H1 (cell line): ENCODE measurements at places on chromosomes 7 and 10. TPM values are rescaled to one million over a fixed set of nuclear protein-coding genes. Genes with fewer than 3 reads are reported as not detected.
A peak's percentile ranks its signal among the peaks of the same experiment; 100 is the strongest.

- no peaks in the 10 kb centered on the region for H3K36me3 ChIP-seq
- no peaks in the 10 kb centered on the region for H3K27me3 ChIP-seq
- H3K4me1 ChIP-seq = peaks cover 6% of the 10 kb centered on the region
- H3K4me3 ChIP-seq = no peak overlapping the region
- DNase-seq = no peak
- H3K27ac ChIP-seq = no peak overlapping the region
Measured at GRCh38 chr10:70588255-70588654, 14.3 kb downstream of the PRF1 start.

- H3K27ac ChIP-seq = no peak overlapping the region
- no peak for DNase-seq
- no peaks in the 10 kb centered on the region for H3K27me3 ChIP-seq
- H3K4me1 ChIP-seq = no peaks in the 10 kb centered on the region; the same call in 1 of the 2 replicates
Measured at GRCh38 chr7:152411389-152411788, 24.4 kb downstream of the KMT2C start.

DNA sequence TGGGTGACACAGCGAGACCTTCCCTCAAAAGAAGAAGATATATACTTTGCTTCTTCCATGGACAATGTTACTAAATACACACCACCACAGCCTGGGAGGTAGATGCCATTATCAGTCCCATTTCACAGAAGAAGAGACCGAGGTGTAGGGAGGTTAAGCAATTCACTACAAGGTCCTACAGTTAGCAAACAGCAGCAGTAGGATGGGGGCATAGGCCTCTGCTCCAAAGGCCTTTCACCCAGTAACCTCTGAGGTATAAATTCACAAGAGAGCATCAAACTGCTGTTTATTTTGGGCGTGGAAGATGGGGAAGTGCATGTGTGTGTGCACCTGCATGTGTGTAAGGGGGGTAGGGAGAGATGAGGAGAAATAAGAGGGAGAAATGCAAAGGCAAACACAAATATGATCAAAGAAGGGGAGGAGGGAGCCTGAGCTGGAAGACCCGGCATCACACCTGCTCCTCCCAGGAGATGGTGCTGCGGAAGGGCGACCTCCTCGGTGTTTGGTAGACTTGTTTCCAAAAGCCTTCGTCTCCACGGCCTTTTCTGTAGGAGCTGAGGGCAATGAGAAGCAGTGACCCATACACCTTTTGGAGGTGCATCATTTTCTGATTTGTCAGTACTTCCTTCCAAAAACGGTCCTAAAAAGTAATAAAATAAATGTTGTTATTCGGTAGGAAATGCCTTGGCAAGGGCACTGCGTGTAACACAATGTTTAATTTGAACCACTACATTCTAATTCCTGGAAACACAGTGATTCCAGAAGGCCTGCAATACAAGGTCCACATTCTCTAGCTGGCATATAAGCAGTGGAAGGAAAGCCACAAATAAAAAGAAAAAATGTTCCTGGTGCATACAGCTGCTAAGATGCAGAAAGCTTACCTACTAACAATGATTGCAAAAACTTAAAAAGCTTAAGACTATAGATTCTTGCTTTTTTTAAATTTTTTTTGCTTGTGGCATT lies 25.9 kb upstream of the ACSL5 start:
- no peak overlapping the region for H3K27ac ChIP-seq
- H3K36me3 ChIP-seq = no peaks in the 10 kb centered on the region

GRCh38 chr10:130190737-130191115 lies 54.5 kb downstream of the GLRX3 start:
- no peaks in the 10 kb centered on the region for H3K36me3 ChIP-seq
- H3K4me1 ChIP-seq = no peaks in the 10 kb centered on the region
- no peaks in the 10 kb centered on the region for H3K27me3 ChIP-seq
- no peak overlapping the region for H3K27ac ChIP-seq
- H3K4me3 ChIP-seq = peak overlapping the region; percentile 51
- no peak for DNase-seq

- no peak overlapping the region for H3K4me3 ChIP-seq
- H3K27ac ChIP-seq = no peak overlapping the region
- no peaks in the 10 kb centered on the region for H3K36me3 ChIP-seq
- H3K4me1 ChIP-seq = no peaks in the 10 kb centered on the region
Measured at GRCh38 chr10:32125023-32125422, 68.8 kb upstream of the KIF5B start.

GRCh38 chr7:93046641-93047040 lies 71.1 kb downstream of the SAMD9 start:
- no peak for DNase-seq
- peaks cover 2% of the 10 kb centered on the region for H3K27me3 ChIP-seq
- H3K36me3 ChIP-seq = no peaks in the 10 kb centered on the region
- no peak overlapping the region for H3K27ac ChIP-seq
- peaks cover 10% of the 10 kb centered on the region; the same call in 1 of the 2 replicates for H3K4me1 ChIP-seq

DNA sequence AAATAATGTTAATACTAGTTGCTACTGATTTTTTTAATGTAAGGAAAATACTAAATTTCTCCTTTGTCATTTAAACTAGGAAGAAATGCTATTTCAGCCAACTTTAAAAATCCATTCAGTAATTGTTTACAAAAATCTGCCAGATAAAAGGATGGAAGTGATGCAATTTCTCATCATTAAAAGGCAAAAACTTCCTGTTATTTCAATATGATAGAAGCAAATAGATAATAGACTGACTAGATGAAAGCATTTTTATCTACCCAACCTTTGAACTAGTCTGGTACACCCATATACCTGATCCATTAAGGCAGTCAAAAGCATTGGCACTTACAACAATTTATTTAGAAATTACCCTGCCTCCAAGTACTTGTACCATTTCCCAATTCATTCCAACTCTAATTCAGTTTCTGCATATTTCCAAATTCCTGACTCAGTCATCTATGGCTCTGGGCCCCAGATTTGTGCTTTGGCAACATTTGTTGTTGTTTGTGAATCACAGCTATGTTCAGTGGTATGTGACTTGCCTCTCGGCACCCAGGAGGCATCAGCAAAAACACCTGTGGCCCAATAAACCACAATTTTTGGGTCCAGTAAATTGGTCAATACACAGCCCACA lies 482.6 kb upstream of the SEMA3A start:
- no peak for DNase-seq
- H3K27ac ChIP-seq = no peak overlapping the region
- H3K4me3 ChIP-seq = no peak overlapping the region
- H3K27me3 ChIP-seq = no peaks in the 10 kb centered on the region
- no peaks in the 10 kb centered on the region for H3K36me3 ChIP-seq

DNA sequence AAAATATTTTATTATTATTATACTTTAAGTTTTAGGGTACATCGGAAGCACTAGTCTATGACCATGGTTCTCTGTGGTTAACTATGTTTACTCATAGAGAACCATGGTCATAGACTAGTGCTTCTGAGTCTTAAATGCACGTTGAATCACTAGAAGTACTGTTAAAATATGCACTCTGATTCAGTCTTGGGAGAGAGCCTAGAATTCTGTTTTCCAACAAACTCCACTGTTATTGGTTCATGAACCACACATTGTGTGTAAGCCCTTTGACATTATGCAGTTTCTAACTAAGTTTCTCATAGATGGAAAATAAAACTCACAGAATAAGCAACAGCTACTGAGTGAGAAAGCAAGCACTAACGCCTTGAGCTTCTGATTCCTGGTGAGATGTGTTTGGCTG lies 1120.6 kb downstream of the SORCS1 start:
- no peaks in the 10 kb centered on the region for H3K4me1 ChIP-seq
- no peak overlapping the region for H3K4me3 ChIP-seq
- H3K27ac ChIP-seq = no peak overlapping the region
- no peak for DNase-seq

DNA sequence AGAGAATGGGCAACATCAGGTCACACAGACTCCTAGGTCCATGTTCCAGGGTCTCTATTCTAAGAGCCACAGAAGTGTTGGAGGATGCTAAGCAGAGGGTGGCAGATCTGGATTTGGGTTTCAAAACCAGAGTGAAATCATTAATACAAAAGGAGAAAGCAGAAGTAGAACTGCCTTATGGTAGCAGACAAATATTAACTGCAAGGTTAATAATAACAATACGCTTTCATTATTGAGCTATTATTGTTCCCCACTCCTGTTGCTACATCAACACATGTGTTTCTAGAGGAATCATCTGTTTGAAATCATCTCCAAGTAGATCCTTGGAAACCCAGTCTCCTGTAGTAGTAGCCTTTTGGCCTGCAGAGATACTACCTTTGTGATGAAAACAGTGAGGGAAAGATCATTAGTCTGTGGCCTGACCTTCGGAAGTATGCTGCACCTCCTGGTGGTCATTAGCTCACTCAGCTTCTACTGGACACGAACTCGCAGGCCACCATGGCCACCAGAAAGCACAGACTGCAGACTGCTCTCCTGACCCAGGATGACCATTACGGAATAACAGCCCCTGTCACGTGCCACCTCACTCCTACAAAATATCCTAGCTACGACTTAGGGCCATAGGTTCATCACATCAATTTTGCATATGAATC lies 84.6 kb downstream of the XPNPEP1 start:
- H3K4me1 ChIP-seq = no peaks in the 10 kb centered on the region
- no peak for DNase-seq
- no peak overlapping the region for H3K4me3 ChIP-seq
- H3K27ac ChIP-seq = no peak overlapping the region
- H3K27me3 ChIP-seq = no peaks in the 10 kb centered on the region

GRCh38 chr10:47290338-47290737 lies 9.7 kb upstream of the GDF10 start:
- DNase-seq = no peak
- H3K27ac ChIP-seq = no peak overlapping the region
- no peaks in the 10 kb centered on the region for H3K36me3 ChIP-seq
- H3K4me3 ChIP-seq = no peak overlapping the region
- no peaks in the 10 kb centered on the region for H3K4me1 ChIP-seq

- H3K27me3 ChIP-seq = no peaks in the 10 kb centered on the region
- DNase-seq = no peak
- H3K36me3 ChIP-seq = no peaks in the 10 kb centered on the region
- no peak overlapping the region for H3K4me3 ChIP-seq
Measured at GRCh38 chr7:139987691-139988516, 74.8 kb downstream of the PARP12 start.

GRCh38 chr10:2284071-2284470 lies 546.7 kb upstream of the ADARB2 start:
- DNase-seq = no peak
- H3K4me3 ChIP-seq = no peak overlapping the region
- 0 out of 2 replicates have a peak, but pooled peaks cover 2% of the 10 kb centered on the region for H3K4me1 ChIP-seq
- no peak overlapping the region for H3K27ac ChIP-seq
- H3K27me3 ChIP-seq = no peaks in the 10 kb centered on the region
- H3K36me3 ChIP-seq = no peaks in the 10 kb centered on the region

- no peaks in the 10 kb centered on the region for H3K27me3 ChIP-seq
- DNase-seq = no peak
- H3K27ac ChIP-seq = no peak overlapping the region
- no peaks in the 10 kb centered on the region for H3K36me3 ChIP-seq
- H3K4me1 ChIP-seq = no peaks in the 10 kb centered on the region
Measured at GRCh38 chr10:3551761-3552160, 233.2 kb downstream of the KLF6 start.

GRCh38 chr10:38605153-38605661 lies 511.1 kb downstream of the ZNF37A start:
- no peaks in the 10 kb centered on the region for H3K27me3 ChIP-seq
- H3K27ac ChIP-seq = no peak overlapping the region
- H3K4me1 ChIP-seq = no peaks in the 10 kb centered on the region
- no peak overlapping the region for H3K4me3 ChIP-seq
- no peak for DNase-seq
- no peaks in the 10 kb centered on the region for H3K36me3 ChIP-seq

GRCh38 chr10:69712342-69712741 lies 82.3 kb downstream of the FAM241B start:
- H3K4me3 ChIP-seq = no peak overlapping the region
- peaks cover 11% of the 10 kb centered on the region; the same call in 1 of the 2 replicates for H3K4me1 ChIP-seq
- DNase-seq = no peak
- no peak overlapping the region for H3K27ac ChIP-seq

DNA sequence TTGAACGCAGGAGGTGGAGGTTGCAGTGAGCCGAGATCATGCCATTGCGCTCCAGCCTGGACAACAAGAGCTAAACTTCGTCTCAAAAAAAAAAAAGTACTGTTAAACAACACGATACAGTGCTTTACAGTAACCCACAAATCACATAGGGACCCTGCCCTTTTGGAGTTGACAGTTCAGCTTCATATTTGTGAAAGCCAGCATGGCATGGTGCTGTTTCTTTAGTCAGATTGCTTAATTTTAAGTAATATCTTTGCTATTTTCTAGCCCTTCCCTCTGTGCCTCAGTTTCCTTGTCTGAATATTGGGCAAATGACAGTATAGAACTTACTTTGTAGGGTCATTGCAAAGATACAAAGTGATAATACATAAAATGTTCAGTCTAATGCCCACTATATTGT lies 4.9 kb downstream of the CDC123 start:
- DNase-seq = no peak
- no peak overlapping the region for H3K27ac ChIP-seq
- H3K4me3 ChIP-seq = no peak overlapping the region
- H3K27me3 ChIP-seq = no peaks in the 10 kb centered on the region
- H3K4me1 ChIP-seq = no peaks in the 10 kb centered on the region

- no peak overlapping the region for H3K4me3 ChIP-seq
- no peak for DNase-seq
- H3K36me3 ChIP-seq = no peaks in the 10 kb centered on the region
- H3K27ac ChIP-seq = no peak overlapping the region
Measured at GRCh38 chr7:131967216-131967730, 410.8 kb upstream of the PODXL start.

DNA sequence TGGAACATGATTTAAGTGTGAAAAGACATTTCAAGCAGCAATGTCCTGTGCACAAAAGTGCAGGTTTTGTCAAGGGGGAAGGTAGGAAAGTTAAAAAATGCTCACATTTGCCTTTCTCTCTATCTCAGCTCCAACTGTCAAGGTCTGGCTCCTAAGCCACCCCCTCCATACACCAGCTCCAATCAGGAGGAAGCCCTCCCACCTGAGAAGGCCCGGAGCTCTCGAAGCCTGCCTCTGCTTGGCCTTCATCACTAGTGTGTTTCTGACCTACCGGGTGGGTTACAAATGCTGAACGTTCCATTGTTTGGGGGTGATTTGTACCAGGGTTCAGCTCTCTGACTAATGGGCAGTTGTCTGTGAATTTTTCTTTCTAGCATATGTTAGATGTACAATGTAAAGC lies 14.2 kb downstream of the CRHR2 start:
- no peak overlapping the region for H3K27ac ChIP-seq
- H3K4me1 ChIP-seq = peaks cover 8% of the 10 kb centered on the region
- DNase-seq = no peak

- H3K27ac ChIP-seq = no peak overlapping the region
- H3K36me3 ChIP-seq = no peaks in the 10 kb centered on the region
- peaks cover 24% of the 10 kb centered on the region for H3K27me3 ChIP-seq
- no peak for DNase-seq
Measured at GRCh38 chr7:34361663-34362250, 296.3 kb upstream of the NPSR1 start.

- no peaks in the 10 kb centered on the region for H3K27me3 ChIP-seq
- no peak for DNase-seq
- no peak overlapping the region for H3K4me3 ChIP-seq
- H3K4me1 ChIP-seq = peaks cover 3% of the 10 kb centered on the region; the same call in 1 of the 2 replicates
- peaks cover 6% of the 10 kb centered on the region for H3K36me3 ChIP-seq
- H3K27ac ChIP-seq = no peak overlapping the region
Measured at GRCh38 chr10:22589851-22590514, 124.4 kb downstream of the PIP4K2A start.

Gene CADPS2
- 19.7 and 22.3 TPM in 2 replicates for total RNA-seq

Gene ABCB1
- 0.88 and 1.2 TPM in 2 replicates for total RNA-seq

Gene RABGEF1
- 17.3 and 18.0 TPM in 2 replicates for total RNA-seq

Gene SRGN
- not detected in 2 replicates for total RNA-seq

Gene CLDN12
- 47.3 and 49.2 TPM in 2 replicates for total RNA-seq

Gene ITPRID1
- total RNA-seq = 0.13 and 0.47 TPM in 2 replicates

Gene VPS41
- 51.4 and 63.3 TPM in 2 replicates for total RNA-seq

Gene SUN3
- total RNA-seq = not detected in 2 replicates

Gene PIP
- total RNA-seq = not detected in 2 replicates

Gene HABP2
- total RNA-seq = not detected in 2 replicates

Gene FGFBP3
- total RNA-seq = 115 and 120 TPM in 2 replicates

Gene NPY
- 1.0 and 1.7 TPM in 2 replicates for total RNA-seq

Gene STAMBPL1
- total RNA-seq = 5.5 and 6.5 TPM in 2 replicates

Gene GJD4
- not detected in 2 replicates for total RNA-seq
